Activated CD4-positive, alpha-beta T cell treated with anti-CD3 and anti-CD28 coated beads, Interleukin-2, Interleukin-4, amounts not matched to agents 100 ng/mL and 50 ng/mL, durations not matched to agents 16 hours and 8 hours (primary cell): ENCODE measurements at places on chromosomes 2 and 18.

- no peak for DNase-seq
Observed at GRCh38 chr18:59264651-59265245, 8.5 kb downstream of the RAX start.

DNA sequence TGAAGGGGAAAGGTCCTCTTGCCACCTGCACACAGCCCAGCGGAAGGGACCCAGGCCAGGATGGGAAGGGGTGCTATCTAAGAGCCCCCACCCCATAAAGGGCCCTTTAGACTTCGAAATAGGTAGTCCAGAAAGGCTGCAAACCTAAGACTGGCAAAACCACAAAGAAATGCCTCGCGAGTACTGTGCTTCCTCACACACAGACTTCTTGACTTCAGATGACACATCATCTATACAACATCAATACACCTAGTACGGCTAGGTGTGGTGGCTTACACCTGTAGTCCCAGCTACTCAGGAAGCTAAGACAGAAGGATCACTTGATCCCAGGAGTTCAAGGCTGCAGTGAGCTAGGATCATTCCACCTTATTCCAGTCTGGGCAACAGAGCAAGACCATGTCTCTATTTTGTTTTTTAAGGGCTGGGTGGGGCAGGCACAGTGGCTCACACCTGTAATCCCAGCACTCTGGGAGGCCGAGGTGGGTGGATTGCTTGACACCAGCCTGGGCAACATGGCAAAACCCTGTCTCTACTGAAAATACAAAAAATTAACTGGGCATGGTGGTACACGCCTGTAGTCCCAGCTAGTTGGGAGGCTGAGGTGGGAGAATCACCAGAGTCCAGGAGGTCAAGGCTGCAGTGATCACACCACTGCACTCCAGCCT lies 125.8 kb downstream of the CABLES1 start:
- no peak for DNase-seq

GRCh38 chr2:68969736-68970490 lies 4.5 kb upstream of the GKN1 start:
- DNase-seq, result no peak

DNA sequence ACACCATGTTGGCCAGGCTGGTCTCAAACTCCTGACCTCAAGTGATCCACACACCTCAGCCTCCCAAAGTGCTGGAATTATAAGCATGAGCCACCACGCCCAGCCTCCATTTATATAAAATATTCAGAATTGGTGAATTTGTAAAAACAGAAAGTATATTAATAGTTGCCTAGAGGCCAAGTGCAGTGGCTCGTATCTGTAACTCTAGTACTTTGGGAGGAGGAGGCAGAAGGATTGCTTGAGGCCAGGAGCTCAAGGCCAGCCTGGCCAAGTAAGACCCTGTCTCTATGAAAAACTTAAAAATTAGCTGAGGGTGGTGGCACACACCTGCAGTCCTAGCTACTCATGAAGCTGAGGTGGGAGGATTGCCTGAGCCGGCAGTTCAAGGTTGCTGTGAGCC lies 89.6 kb downstream of the SLC25A12 start:
- DNase-seq, result no peak

- DNase-seq, result no peak
Observed at GRCh38 chr2:43405829-43406228, 179.4 kb upstream of the ZFP36L2 start.

GRCh38 chr2:71700658-71701397 lies 247.5 kb downstream of the DYSF start:
- no peak for DNase-seq
